ENCODE measurements at places on chromosomes 5 and 9.

DNA sequence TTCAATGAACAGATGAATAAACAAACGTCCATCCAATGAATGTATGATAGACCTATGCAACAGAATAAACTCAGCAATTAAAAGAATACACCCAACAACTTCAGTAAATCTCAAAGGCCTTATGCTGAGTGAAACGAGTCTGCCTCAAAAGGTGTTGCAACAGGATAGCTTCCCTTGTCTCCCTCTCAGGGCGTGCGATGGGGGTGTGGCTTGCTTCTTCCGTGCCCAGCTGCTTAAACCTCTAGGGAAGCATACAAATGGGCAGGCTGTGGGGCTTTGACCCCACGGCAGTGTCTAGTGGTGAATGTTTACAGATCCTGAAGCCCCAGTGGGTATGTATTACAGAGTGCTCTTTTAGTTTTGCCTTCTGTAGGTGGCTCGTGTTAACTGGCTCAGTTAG is 87.0 kb upstream of the CCL21 start:
- no peak for DNase-seq

GRCh38 chr5:67366276-67366675 is 169.7 kb upstream of the CD180 start:
- DNase-seq: no peak

- no peak for DNase-seq
These were observed 5.5 kb downstream of the MAN2A1 start for GRCh38 chr5:109695005-109695926.

DNA sequence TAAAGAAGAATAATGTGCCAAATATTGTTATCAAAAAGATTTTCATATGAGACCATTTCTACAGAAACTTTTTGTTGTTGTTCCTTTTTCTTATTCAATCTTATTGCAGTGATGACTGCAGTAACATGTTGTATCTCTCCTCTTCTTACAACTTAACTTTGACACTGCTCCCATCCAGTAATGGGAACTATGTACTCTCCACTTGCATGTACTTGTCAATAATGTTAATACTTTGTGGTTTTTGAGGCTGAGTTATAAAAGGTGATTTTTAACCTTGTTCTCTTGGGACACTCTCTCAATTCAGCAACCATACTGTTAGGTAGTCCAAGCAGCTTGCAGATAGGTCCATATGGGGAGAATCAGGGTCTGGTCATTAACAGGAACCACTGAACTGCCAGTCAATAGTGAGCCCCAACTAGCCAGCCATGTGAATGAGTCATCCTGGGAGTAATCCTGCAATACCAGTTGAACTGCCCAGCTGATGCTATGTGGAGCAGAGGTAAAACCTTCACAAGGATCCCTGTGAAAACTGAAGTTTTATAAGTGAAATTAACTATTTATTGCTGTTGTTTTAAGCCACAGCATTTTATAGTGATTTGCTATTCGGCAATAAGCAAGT is 199.6 kb upstream of the DAB2 start:
- no peak for DNase-seq

DNA sequence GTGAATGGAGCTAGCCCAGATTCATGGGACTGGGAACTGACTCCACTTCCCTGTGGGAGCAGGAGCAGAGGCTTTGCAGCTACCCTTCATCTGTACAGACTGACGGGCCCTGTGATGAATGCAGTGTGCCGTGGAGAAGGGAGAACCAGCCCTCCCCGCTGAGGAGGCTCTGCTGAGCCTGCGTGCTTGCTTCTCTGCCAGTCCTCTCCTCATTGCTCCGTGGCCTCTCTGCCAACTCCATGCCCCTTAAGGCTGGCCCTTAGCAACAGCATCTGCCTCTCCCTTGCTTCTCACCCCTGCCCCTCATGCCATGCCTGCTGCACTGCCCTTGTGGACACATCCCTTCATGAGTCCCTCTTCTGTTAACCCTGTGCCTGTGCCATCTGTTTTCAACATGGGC is 53.6 kb downstream of the GADD45G start:
- DNase-seq: no peak

DNA sequence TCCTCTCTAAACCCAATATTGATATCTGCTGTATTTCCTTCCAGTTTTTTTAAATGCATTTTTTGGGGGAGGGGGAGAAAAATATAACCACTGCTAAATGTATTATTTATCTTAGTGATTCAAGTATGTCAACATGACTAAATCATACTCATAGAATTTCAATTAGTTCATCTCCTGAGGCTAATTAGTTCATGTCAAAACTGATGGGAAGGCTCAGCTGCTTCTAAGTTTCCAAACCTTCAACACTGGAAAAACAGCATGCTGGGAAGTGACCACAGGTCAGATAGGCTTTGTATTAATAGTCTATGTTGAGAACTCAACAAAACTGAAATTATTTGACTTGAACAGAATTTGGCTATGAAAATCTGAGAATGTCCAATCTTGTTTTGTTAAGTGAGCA is 118.7 kb downstream of the TTLL11 start:
- DNase-seq: no peak

- DNase-seq: peak; percentile 78
These were observed 553 bp downstream of the MAP3K1 start for GRCh38 chr5:56815658-56816545.

DNA sequence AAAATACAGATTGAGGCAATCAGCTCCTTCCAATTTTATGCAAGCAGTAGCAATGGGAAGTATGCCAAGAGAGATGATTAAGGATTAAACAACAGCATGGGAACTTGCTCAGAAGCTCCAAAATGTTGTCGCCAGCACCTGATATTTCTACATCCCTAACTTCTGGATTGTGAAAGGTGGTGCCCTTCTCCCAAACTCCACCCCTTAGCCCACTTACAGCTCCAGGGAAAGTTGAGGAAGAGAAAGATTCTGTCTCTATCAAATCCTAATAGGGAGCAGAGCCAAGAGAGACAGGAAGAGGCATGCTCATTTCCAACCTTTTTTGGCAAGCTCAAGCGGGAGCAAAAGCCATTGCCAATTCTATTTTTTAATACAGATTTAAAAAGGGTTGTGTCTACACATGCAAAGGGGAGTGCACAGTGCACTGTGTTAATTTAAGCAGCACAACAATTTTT is 92.4 kb upstream of the NR3C1 start:
- no peak for DNase-seq

DNA sequence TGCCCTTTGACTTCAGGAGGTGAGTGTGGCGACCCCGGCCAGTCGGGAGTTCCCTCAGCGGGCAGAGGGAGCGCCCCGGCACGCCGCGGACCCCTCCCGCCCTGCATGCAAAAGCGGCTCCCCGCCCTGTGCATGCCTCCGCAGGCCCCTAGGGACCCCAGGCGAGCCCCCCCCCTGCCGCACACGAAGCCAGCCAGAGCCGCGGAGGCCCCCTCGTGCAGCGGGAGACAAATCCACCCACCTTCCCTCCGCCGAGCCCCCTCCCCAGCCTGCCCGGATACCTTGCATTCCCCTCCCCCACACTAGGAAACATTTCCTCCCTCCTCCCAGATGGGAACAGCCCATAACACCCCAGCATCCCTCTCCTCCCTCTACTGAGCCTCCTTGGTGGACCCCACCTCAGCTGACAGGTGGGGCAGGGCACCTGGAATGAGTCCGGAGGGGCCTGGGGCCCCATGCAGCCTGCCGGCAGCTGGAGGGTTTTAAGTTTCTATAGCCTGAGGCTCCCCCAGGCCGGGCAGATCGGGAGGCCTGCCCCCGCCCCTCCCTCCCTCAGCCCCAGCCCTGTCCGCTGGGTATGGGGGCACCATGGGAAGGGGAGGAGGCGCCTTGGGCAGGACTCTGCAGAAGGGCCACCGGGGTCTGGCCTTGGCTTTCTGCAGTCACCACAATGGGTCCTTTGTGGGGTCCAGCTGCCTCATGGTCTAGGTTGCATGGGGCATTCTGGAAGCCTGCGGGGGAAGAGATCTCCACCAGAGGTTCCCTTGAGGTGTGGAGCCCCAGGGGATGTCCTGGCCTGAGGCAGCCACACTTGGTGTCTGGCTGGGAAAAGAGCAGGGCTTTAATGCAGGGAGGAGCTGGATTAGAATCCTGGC is 601 bp downstream of the ERGIC1 start:
- DNase-seq: peak; percentile 29

DNA sequence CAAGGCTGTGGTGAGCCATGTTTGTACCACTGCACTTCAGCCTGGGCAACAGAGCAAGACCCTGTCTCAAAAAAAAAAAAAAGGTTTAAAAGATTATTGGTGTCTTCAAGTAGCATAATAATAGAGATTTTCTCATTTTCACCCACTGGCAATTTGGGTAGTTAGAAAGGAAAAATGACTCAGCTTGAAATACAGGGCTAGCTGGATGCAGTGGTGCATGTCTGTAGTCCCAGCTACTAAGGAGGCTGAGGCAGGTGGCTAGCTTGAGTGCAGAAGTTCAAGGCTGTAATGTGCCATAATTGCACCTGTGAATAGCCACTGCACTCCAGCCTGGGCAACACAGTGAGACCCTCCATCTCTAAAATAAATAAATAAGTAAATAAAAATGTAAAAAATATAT is 111.1 kb downstream of the ARRDC3 start:
- no peak for DNase-seq

DNA sequence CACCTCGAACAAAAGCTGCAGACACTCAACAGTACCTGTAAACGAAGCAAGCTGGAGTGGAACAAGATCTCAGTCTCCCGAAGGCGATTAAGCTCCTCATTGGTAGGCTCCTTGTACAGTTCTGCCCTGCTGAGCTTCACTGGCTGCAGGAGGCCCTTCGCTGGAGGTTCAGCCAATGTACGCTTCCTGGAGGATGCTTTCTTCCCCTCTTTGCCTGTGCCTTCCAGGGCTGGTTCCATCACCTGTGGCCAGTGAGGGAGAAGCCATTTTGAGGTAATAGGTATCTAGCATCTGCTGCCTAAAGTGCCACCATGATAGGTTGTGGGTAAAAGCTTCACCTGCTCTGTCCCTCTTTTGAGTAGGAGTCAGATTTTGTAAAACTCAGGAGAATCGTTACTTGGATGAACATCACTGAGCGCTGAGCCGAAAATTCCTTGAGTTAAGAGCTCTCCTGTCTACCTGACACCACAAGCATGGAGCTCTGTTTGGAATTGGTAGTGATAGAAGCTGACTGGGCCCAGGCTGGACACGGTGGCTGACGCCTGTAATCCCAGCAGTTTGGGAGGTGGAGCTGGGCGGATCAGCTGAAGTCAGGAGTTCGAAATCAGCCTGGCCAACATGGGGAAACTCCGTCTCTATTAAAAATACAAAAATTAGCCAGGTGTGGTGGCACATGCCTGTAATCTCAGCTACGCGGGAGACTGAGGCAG is 1.4 kb downstream of the NOL6 start:
- no peak for DNase-seq

- no peak for DNase-seq
These were observed 4.1 kb downstream of the TRIO start for GRCh38 chr5:14147210-14147609.

DNA sequence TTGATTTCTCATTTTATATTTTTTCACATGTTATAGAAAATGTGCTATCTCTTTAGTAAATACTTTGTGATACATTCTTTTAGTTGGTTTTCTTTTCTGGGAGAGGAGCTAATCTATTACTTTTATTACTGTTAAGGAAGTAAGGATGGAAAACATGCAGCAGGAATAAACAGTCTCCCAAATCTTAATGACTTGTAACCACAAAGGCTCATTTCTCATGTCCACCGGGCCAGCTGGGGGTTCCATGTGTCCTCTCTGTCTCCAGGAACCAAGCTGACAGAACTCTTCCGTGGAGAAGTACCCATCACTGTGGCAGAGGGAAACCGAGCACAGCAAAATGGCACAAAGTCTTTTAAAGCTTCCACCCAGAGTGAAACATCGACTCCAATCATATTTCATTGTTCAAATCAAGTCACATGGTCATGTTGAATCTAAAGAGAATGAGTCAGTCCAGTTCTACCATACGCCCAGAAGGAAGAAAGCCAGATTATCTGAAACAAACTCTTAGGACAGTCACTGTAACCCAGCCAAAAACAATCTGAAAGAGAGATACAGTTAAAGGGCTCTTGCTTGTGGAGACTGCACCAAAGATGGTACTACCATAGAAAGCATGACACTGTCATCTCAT is 97.1 kb upstream of the CDH6 start:
- no peak for DNase-seq

DNA sequence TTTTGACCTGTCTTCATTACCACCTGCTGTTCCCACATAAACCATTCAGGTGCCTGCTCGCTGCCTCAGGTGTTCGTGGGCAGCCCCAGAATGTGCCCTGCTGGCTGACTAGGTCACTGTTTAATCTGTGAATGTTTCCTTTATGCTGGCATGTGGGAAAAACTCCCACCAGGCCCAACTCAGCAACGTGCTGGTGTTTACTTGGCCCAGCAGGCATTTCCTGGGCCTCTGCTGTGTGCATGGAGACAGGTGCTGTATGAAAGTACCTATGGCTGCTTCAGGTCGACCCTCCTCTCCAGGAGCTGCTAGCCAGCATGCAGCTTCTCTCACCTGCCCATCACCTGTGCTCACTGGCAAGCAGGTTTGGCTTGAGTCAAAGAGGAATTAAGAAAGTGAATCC is 65.8 kb downstream of the RAD23B start:
- DNase-seq: no peak

GRCh38 chr5:180206993-180207392 is 2.0 kb downstream of the RASGEF1C start:
- DNase-seq: no peak

- DNase-seq: no peak
These were observed 6.9 kb downstream of the SREK1 start for GRCh38 chr5:66151030-66151429.

DNA sequence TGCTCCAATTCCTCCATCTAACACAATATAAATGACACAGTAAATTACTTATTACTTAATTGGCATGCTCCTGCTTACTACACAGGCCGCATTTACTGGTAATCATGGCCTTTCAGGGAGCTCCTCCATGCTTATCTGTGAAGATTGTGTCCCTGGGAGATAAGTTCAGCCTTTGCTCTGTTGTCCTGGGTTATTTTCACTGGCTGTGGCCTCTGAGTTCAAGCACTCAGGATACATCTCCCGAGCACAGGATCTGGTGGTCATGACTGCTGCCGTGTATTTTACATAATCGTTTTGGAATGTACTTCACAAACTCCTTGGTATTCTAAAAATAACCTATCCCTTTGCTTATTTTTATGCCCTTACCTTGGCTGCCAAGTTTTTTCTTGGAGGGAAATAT is 215.7 kb downstream of the ICE1 start:
- DNase-seq: no peak

GRCh38 chr5:43687275-43687674 is 84.3 kb downstream of the NNT start:
- DNase-seq: no peak

DNA sequence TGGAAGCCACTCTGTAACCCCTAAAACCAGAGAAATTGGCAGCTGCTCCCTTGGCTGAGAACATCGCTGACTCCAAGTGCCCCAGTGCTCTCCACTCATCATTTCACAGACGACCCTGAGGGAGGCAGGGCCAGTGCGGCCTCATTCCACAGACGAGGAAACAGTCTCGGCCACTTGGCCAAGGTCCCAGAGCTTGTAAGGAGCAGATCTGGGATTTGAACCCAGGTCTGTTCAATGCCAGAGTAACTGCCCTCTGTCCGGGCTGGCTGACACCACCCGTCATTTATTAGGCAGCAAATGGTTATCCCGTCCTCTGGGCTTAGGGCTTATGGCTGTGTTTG is 19.9 kb upstream of the IER5L start:
- DNase-seq: no peak

- no peak for DNase-seq
These were observed 49.0 kb upstream of the TNPO1 start for GRCh38 chr5:72767289-72768010.
